ENCODE measurements at places on chromosomes 16 and 17.

DNA sequence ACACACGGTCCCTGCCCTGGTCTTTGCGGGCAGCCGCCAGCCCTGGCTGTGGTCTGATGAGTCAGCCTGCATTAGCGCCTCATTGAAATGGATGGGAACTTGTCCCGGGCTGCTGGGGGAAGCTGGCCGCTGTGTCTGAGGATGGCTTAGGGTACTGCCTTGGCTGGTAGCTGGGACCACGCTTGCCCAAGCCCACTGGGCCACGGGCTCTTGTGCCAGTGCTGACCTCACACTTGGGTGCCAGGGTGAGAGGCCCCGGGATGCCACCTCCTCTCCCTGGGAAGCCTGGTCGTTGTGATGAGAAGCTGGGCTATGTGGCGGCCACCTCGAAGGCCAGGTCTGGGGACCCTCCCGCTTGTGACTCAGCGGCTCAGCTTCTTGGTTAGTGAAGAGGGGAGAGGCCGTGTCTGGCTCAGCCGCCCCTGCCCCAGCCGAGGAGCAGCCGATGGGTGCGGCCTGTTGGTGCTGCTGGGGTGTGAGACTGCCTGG is 10.7 kb downstream of the CACNA1H start:
- no peak for DNase-seq

DNA sequence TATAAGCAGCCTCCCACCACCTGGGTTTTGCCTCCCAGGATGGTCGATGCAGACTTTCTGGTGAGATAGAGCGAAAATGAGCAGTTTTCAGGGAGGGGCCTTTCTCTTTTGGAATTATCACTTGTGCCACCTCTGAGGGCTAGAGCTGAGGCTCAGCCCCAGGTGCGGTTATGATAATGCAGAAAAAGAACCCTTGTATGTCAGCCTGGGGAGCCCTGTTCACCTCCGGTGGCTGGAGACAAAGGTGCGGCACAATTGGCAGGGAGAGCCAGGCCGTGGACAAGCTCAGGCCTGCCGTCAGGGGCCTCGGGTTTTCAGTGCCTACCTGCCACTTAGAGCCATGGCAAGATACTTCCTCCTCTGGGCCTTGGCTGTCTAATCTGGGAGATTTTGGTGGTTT is 4.4 kb downstream of the SCPEP1 start:
- no peak for DNase-seq

DNA sequence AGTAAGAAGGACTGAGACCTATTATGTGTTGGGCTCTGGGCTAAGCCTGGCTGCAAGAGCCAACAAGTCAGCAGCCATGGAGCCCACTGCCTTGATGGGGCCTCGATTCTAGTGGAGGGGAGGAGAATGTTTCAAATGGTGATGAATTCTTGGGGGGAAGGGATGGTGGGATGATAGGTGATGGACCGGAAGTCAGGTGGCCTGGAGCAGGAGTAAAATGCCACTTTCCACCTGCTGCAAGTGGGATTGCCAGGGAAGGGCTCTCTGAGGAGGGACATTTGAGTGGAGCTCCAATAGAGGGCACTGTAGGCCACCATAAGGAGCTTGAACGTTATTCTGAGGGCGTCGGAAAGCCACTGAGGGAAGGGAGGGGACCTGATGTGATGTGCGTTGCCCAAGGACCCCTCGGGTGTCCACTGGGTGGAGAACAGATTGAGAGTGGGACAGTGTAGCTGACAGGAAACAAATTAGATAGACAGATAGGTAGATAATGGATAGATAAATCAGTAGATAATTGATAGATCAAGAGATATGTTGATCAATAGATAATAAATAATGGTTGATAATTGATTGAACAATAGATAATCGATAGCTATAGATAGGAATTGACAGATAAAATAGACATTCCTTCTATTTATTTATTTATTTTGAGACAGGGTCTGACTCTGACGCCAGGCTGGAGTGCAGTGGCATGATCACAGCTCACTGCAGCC is 18.2 kb upstream of the NXPH3 start:
- no peak for DNase-seq

DNA sequence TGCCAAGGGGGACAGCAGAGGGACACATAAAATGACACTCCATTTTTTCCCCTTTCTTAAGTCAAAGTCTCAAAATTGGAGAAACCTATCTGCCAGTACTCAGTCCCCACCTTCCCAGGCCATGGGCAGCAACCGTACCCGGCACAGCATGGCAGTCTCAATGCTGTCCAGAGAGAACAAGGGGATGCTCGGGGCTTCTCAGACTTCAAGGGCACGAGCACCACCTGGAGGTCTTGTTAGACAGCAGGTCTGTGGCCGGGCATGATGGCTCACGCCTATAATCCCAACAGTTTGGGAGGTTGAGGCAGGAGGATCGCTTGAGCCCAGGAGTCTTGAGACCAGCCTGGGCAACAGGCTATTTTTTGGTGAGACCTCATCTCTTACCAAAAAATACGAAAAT is 3.2 kb downstream of the DNAH17 start:
- no peak for DNase-seq

DNA sequence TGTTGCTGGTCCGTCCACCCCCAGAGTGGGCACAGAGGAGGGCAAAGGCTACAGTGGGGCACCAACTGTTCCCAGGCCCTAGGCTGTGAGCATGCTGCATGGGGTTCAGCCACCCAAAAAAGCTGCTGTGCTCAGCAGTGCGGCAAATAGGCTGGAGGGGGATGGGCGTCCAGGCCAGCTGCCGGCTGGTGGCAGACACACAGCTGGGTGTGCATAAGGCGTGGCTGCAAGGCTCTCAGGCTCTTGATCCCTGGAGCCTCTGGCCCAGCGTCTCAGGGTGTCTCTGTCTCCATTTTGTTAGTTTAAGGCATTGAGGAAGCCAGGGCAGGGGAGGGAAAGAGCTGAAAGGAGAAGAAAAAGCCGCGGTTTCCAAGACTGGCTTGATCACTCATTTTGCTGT is 8.8 kb downstream of the RPL19 start:
- DNase-seq: no peak

Data from GOT3 (cell line).